Activated CD4-positive, alpha-beta T cell treated with anti-CD3 and anti-CD28 coated beads, Interleukin-2, amount 10 ng/mL, durations not matched to agents 24 days and 14 days (primary cell): ENCODE measurements at places on chromosomes 12 and 14.

DNA sequence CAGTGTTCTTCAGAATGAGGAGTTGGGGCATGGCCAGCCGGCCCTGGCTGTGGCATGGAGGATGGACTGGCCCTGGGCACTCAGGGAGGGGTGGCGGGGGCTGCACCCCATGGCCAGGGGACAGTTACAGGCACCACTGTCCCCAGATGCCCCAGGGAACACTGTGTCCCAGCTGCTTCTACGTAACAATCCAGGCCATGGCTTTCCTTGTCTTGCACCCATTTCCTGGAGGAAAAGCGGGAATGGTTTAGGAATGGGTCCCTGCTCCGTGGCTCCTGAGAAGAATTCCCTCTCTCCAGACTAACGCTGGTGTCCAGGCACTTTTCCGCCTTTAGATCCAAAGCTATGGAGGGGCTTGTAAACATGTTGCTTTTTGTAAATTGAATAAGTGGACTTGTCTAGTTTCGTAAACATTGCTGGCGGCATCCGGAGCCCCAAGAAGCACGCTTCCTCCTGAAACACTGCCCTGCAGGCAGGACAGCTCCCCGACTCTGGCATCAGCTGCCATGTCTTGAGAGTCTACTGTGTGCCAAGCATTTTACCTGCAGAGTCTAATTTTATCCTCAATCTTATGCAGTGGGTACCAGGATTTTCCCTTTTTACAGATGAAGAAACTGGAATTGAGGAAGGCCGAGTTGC, 238.3 kb downstream of the SLC41A2 start:
- H3K4me1 ChIP-seq, result peaks cover 56% of the 10 kb centered on the region
- peak overlapping the region; percentile 89 for H3K27ac ChIP-seq
- H3K27me3 ChIP-seq, result no peaks in the 10 kb centered on the region
- DNase-seq, result no peak

GRCh38 chr12:6532927-6533652, 1.2 kb upstream of the GAPDH start:
- peaks cover 81% of the 10 kb centered on the region for H3K36me3 ChIP-seq
- H3K27ac ChIP-seq, result peak overlapping the region; percentile 99
- DNase-seq, result peak; percentile 86
- H3K27me3 ChIP-seq, result no peaks in the 10 kb centered on the region
- H3K4me1 ChIP-seq, result peaks cover 38% of the 10 kb centered on the region

- no peaks in the 10 kb centered on the region for H3K27me3 ChIP-seq
- H3K36me3 ChIP-seq, result peaks cover 6% of the 10 kb centered on the region
- DNase-seq, result no peak
- H3K27ac ChIP-seq, result no peak overlapping the region
- peaks cover 11% of the 10 kb centered on the region for H3K4me1 ChIP-seq
Measured at GRCh38 chr14:68910540-68910939, 68.6 kb downstream of the ACTN1 start.

DNA sequence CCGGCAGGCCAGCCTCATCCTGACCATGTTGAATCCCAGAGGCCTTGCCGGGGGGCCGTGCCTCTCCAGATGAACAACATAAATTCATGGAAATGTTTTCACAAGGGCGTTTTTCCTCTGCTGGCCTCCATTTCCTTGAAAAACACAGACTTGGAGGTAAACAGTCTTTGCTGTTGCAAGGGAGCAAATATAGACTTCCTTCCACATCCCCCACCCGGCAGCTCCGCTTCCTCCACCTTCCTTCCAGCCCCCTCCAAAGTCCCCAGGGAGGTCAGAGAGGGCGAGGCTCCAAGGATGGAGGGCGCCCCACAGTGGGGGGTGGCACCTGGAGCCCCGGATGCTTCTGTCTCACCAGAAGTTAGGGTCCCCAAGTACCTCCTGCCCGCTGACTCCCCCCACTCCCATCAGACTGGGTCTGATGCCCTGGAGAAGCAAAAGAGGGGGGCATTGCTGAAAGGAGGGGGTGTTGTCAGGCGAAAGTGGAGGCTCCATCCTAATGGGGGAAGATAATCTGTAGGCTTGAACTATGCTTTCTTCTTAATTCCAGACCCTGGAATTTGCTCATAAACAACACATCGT, 31.1 kb downstream of the CALM1 start:
- no peaks in the 10 kb centered on the region for H3K4me1 ChIP-seq
- no peak overlapping the region for H3K27ac ChIP-seq
- H3K4me3 ChIP-seq, result no peak overlapping the region
- no peak for DNase-seq
- no peaks in the 10 kb centered on the region for H3K27me3 ChIP-seq

GRCh38 chr12:98769068-98769467, 124.0 kb downstream of the APAF1 start:
- H3K4me1 ChIP-seq, result no peaks in the 10 kb centered on the region
- peaks cover 8% of the 10 kb centered on the region for H3K27me3 ChIP-seq
- no peak overlapping the region for H3K27ac ChIP-seq
- H3K36me3 ChIP-seq, result no peaks in the 10 kb centered on the region

GRCh38 chr12:85191-85666, 18.7 kb downstream of the IQSEC3 start:
- peaks cover 18% of the 10 kb centered on the region for H3K27me3 ChIP-seq
- no peaks in the 10 kb centered on the region for H3K4me1 ChIP-seq
- H3K36me3 ChIP-seq, result no peaks in the 10 kb centered on the region

GRCh38 chr14:93039649-93040315, 75.9 kb downstream of the ITPK1 start:
- H3K4me1 ChIP-seq, result peaks cover 26% of the 10 kb centered on the region
- DNase-seq, result no peak
- no peaks in the 10 kb centered on the region for H3K36me3 ChIP-seq
- H3K4me3 ChIP-seq, result no peak overlapping the region

- peak within 1 kb of the TSS; percentile 85 for H3K4me3 ChIP-seq
- peak within 1 kb of the TSS; percentile 64 for H3K27ac ChIP-seq
- peaks cover 8% of the 10 kb centered on the region for H3K27me3 ChIP-seq
- H3K36me3 ChIP-seq, result peaks cover 19% of the 10 kb centered on the region
- peak; percentile 94 for DNase-seq
Measured at GRCh38 chr14:23056956-23057756, at the start of gene CDH24. CDH24 (minus strand) TSS chr14:23057520; CDS start chr14:23055733, 1,787 bp downstream.

DNA sequence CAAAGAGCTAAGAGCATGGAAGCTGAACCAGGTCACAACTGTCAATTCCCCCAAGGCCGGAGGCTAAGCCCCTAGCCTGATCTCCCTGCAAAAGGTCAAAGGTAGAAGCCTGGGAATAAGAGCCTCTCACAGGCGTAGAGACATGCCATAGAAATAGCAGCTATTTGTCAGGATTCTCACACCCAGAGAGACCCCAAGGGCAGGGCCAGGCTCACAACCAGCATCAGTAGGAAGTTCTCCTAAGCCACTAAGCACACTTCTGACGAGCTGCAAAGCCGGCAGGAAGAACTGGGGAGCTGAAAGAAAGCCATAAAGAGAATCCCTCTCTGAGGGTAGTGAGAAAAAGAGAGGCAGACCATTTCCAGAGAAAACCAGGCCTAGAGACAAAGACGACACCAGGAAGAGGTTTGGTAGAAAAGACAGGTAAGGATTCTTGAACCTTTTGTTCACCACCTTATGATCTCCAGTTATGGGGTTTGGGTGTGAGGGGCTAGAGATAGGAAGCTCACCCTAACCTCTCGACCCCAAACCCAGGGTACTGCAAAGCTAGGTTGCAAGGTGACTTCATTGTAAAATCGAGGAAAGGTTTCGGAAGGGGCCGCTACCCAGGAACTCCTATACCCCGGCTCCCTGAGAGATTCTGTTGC, 1.0 kb downstream of the SMARCC2 start:
- peaks cover 39% of the 10 kb centered on the region for H3K4me1 ChIP-seq
- peak overlapping the region; percentile 86 for H3K27ac ChIP-seq
- peaks cover 37% of the 10 kb centered on the region for H3K36me3 ChIP-seq
- peak; percentile 70 for DNase-seq
- peak overlapping the region; percentile 97 for H3K4me3 ChIP-seq

GRCh38 chr12:48123169-48123568, 4.0 kb downstream of the PFKM start:
- H3K4me1 ChIP-seq, result peaks cover 18% of the 10 kb centered on the region
- no peak overlapping the region for H3K27ac ChIP-seq
- no peak overlapping the region for H3K4me3 ChIP-seq
- no peak for DNase-seq
- H3K36me3 ChIP-seq, result peaks cover 26% of the 10 kb centered on the region
